ENCODE measurements at places on chromosomes 4 and X. TPM values are rescaled to one million over a fixed set of nuclear protein-coding genes. Genes with fewer than 3 reads are reported as not detected.

Gene FGD1
- total RNA-seq = 9.0 TPM

Gene SMARCA1
- total RNA-seq = 79.2 TPM

Gene MTCP1
- 6.9 TPM for total RNA-seq

Gene NWD2
- not detected for total RNA-seq

Gene PCSK1N
- 0.32 TPM for total RNA-seq

Gene ASMT
- not detected for total RNA-seq

Gene RAB9B
- 2.1 TPM for total RNA-seq

Gene SEC24B
- 26.9 TPM for total RNA-seq

Gene PNMA6F
- not detected for total RNA-seq

All from articular chondrocyte of knee joint (primary cell).